ENCODE measurements at places on chromosomes 1 and 21.
A peak's percentile ranks its signal among the peaks of the same experiment; 100 is the strongest.

- no peak for DNase-seq
These were observed 17.6 kb upstream of the IFI6 start for GRCh38 chr1:27689423-27690173.

DNA sequence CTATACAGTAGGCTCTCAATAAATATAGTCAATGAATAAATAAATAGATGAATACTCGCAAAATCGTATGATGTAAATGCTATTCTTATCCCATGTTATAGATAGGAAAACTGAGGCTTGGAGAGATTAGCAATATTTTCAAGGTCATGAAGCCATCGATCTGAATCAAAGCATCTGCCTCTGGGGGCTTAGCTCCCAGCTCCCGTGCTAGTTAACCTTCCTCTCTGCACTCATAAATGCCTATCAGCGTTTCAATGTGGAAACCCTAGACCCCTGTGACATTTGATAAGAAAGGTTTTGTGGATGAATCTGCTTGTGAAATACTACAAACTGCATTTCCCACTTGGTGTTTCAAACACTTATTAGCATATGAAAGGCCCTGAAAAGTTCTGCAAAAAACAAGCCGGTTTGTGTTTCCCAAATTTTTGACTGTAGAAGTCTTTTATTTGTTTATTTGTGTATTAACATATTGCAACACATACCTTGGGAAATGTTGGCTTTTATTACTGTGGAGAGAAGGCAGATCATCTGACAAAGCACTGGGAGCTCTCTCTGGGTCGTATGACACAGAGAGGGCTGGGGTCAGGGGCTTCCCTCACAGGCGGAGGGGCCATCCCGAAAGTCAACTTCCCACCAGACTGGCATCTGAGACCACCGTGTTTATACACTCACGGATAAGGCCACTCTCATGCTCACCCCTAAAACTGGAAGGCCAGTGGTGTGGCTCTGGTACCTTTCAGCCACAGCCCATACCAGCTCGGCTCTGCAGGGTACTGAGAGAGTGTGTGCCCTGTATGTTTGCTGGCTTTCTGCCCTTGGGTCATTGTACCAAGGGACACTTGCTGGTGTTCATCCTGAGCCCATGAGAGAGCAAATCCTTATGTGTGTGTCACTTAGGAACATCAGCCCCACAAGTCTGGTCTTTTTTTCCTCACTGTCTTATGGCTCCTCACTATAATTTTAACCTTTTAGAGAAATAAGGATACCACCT lies 993 bp upstream of the PROK1 start:
- DNase-seq, result no peak

DNA sequence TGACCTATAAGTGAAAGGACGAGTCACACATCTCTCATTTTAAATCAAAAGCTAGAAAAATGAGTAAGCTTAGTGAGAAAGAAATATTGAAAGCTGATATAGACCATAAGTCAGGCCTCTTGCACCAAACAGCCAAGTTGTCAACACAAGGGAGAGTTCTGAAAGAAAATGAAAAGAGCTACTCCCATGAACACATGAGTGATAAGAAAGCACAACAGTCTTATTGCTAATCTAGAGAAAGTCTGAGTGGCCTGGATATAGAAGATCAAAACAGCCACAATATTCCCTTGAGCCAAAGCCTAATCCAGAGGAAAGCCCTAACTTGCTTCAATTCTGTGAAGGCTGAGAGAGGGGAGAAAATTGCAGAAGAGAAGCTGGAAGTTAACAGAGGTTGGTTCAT lies 175.0 kb downstream of the SMYD3 start:
- no peak for DNase-seq

DNA sequence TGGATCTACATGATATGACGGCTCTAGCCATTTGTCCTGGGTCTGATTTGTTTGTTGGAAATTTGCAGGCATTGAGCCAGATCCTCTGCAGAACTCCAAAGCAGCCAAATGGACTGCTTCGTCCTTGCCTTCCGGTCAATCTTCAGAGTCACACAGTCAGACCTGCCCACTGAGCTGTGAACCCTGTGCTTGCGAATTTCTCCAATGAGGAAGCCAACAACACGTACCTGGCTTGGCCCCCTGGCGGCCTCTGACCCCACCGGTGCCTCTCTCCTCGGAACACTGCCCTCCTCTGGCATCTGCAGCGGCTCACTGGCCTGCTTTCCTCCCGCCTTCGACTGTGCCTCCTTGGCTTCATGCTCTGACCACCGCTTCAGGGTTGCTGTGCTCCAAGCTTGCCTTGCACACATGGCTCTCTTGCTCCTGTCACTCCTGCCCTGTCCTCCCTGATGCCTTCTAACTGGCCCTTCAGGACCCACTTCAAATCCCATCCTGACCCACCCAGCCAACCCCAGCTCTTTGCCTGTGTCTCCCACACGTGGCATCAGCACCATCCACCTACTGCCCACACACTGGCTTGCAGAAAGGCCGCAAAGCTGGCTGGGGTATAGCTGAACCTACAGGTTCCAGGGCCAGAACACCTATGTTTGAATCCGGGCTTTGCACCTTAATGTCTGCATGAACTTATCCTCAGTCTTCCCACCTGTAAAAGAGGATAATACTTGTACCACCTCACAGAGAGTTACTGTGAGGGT lies 128.2 kb downstream of the KCNN3 start:
- no peak for DNase-seq

GRCh38 chr1:86277936-86278335 lies 118.2 kb downstream of the ODF2L start:
- no peak for DNase-seq

DNA sequence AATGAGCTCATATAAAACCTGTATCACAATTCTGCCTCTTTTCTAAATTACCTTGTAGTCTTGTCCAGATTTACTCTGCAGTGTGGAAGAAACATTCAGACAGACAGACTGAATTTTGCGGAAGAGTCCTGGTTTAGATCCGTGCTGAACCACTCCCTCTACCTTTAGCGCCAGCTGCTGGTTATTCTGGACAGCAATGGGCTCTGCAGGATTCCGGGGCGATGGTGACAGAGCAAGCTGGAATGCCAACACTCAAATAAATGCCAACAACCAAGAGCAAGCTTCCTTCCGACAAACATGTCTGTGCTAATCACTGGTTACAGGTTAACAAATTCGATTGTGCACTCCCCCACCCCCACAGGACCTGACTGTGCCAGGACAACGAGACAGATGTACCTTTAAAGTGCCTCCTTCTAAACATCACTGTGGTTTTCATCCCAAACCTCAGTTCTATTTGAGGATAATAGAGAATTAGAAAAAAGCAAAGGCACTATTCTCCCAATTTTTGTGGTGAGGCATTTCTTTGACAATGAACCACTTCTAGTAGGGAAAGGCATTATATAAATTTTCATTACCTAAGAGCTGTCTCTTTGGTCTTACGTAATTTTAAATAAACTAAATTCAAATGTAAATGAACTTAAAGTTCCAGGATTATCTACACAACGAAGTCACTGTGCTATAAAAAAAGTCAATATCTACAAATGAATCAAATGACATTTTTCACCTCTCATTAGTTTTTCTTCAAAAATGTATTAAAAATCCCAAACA lies 90.4 kb downstream of the INTS7 start:
- peak; percentile 44 for DNase-seq

- no peak for DNase-seq
These were observed 39.9 kb downstream of the SPSB1 start for GRCh38 chr1:9332513-9333143.

DNA sequence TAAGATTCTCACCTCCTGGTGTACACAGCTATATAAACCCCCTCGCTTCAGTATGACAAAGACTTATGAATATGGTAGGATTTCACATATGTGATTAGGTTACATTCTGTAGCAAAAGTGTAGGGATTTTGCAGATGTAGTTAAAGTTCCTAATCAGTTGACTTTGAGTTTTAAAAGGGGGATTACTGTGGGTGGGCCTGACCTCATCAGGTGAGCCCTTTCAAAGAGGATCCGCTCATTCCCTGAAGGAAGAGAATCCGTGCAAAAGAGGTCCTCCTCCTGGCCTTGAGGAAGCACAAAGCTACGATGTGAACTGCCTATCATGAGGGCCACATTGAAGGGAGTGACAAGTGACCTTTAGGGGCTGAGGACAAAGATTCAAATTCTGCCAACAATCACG lies 30.6 kb upstream of the KAZN start:
- no peak for DNase-seq

DNA sequence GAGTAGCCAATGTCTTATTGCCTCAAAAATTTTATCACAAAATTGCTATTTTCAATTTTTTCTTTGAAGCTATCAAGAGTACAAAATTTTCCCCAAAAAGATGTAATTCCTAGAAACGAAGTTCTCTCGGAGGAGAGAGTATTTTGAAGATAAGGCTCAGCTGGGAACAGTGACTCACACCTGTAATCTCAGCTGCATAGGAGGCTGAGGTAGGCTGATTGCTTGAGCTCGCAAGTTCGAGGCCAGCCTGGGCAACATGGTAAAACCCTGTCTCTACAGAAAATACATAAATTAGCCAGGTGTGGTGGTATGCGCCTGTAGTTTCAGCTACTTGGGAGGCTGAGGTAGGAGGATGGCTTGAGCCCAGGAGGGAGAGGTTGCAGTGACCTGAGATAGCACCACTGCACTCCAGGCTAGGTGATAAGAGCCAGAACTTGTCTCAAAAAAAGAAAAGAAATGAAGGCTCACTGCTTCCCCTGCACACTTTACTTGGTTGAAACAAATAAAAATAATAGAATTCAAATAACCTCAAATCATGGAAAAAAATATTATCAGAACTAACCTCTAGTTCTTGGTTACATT lies 22.2 kb downstream of the TUT4 start:
- no peak for DNase-seq

- DNase-seq, result peak; percentile 52
These were observed 51.5 kb downstream of the MAP3K7CL start for GRCh38 chr21:29181799-29182470.

GRCh38 chr1:11967028-11967547 lies 13.2 kb upstream of the MFN2 start:
- no peak for DNase-seq

- no peak for DNase-seq
These were observed 47.3 kb upstream of the GPR37L1 start for GRCh38 chr1:202075389-202075788.
